ENCODE measurements at places on chromosomes 5 and 9.

DNA sequence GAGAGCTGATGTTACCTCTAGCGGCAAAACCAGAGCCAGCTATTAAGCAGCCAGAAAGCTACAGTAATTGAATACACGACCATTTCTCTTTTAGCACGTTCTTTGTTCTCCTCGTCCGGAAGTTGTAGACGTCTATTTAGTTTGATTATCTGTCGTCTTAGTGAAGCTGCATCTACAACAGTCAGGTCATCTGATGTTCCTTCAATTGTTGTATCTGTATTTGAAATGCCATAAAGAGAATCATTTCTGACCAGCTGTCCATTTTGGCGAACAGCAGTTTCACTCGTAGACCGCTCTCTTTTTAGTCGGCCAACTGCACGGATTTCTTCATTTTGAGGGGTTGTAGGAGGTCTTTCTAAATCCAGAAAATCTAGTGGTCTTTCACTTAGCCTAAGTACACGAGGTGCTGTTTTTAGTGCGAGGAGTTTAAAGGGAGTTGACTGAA lies 12.6 kb downstream of the PDE6A start:
- no peak for DNase-seq

DNA sequence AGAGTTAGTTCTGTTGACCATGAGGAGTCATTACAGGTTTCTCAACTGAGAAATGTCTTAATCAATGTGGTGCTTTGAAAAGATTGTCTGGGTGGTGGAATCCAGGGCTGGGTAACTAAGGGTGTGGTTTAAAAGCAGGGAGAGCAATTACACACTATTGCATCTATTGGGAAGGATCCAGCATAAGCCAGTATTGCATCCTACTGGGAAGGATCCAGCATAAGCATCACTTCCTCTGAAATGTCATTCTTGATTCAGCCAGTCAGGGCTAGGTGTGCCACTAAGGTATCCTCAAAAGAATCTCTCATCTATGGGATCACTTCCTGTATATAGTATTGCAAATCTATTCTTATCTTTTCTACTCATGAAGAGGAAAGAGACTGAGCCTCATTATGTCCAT lies 38.6 kb downstream of the ELOVL7 start:
- DNase-seq: peak; percentile 34

DNA sequence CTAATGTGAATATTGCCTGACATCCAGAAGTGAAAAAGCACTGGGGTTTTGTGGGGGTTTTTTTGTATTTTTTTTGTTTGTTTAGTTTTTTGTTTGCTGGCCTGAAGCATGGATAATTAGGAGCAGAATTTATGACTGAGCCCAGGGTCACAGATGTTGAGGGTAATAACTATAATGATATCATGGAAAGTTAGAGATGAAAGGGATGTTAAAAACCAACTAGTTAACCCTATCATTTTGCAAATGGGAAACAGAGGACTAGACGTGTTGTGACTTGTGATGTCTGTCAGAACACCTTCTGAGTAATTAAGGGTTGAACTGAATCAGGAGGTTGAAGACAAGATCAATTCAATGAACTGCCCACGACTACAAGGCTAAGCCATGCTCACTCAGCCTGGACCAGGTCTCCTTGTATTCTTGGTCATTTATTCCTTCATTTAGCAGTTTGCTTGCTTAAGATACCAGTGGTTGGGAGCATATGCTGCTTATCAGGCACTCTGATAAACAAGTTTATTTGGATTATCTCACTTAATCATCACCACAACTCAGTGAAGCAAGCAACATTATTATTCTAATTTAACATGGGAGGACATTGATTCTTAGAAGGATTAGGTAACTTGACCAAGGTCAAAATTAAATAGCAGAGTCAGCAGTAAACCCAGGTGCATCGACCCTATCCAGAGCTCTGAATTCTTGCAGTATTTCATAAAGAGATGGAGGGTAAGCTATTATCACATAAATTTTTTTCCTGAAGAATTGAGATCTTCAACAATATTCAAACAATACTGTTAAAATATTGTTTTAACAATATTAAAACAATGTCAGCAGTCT lies 75.7 kb upstream of the PIK3R1 start:
- peak; percentile 3 for DNase-seq

DNA sequence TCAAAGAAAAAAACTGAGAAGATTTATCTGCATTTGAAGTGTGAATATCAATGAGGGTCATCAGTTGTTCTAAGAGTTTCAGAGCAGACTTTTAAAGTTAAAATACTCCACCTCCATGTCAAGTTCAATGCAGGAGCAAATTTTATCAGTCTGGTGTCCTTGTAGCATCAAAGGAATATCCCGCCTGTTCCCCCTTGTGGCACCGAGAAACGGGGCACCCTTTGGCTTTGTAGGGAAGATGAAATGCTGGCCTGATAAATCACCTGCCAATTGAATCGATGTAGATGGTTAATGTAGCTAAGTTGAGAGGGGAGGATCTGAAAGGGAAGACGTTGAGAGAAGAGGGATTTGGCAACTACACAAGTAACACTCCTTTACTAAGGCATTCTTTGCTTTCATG lies 714.5 kb downstream of the EFNA5 start:
- DNase-seq: no peak

DNA sequence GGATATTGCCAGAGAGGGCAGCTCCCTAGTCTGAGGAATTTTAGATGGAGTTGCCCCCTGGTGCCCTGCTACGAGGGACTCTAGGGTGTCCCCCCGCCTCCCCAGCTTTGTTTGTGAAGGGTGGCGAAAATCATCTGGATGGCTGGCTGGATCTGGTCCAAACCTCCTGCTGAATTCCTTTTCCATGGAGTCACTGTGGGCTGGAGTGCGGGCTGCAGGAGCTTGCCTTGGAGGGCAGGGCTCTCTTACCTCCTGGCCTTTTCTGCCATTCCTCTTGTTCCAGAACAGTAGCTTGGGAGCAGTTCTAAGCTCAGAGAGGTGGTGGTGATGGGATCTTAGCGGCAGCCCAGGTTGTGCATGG lies 2.1 kb downstream of the SYNPO start:
- peak; percentile 97 for DNase-seq

- DNase-seq: peak; percentile 56
These were observed 63.0 kb upstream of the BASP1 start for GRCh38 chr5:17154211-17154996.

DNA sequence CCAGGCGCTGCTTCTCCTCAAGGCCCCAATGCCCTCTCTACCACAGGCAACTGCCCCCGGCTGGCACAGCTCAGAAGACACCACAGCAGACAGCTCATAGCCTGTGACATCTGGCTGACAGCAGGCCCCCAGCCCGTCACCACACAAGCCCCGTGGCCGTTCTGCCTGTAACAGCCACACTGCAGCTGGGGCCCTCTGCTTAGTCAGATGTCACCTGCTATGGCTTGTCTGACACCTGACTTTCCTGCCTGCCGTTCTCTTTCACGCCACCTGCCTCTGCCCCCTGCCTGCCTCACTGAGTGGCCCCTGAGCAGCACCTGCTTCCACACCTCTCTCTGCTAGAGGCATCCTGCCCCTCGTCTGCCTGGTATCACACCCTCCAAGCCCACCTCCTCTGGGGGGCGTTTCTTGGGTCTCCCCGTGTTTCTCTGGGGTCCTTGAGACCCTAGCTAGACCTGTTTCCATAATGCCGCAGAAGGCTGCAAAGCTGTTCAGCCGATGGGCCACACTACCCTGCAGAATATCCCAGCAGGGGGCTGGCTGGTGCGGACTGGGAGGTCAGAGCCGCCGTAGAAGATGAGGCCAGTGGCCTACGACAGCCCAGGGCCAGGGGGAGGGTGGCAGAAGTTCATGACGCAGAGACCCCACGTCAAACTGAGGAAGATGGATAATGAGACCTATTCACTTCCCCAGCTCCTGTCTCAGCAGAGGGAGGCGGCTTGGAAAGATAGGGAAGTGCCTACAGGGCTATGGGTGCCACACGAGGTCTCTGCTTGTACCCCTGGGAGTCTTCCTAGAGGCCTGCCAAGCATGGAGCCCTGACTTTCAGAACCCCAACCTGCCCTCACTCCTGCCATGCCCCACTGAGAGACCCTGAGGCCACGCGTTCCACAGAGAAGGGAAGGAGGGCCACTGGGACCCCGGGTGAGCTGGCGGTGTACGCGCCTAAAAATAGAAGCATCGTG lies 95.1 kb downstream of the ZNF354C start:
- no peak for DNase-seq

DNA sequence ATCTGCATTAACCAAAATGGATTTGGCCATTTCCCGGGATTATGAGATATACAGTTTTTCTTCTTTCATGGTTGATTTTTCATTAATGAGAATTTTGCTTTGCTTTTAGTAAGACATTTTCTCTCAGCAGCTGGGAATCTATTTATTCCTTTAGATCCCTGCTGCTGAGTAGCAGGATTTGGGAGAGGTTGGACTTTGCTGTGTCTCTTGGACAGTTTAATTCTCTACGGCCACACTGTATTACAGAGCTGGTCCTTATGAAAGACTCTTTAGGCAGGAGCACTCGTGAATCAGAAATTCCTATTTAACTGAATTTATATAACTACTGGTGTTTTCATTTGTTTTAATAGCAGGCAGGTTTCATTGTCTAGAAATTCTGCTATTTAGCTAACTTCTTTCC lies 1.6 kb downstream of the UNC13B start:
- no peak for DNase-seq

DNA sequence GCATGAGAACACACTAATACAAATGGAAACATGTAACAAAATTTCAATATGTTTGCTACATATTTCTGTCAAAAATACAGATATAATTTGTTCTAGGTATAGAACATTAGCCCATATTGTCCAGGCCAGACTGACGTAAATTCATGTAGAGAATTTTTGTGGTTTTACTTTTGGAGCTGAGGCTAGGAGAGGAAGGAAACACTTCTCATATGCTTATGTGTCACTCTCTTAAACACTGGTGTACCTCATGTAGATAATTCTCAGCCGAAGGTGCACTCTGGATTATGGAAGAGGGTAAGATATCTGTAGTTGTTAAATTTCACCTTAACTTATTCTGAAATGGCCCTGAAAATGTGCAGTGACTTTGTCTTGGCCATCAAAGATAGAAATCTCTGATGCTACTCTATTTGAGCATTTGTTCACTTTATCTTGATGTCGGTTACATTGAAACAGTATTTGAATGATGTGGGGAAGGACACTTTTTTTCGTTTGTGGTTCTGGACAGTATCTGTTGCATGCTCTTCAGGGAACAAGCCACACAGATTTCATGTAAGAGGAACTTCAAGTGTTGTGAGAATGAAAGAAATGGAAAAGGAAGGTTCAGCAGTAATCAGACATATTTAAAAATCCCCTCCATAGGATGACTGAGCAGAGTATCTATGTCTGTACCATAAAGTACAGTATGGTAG lies 202.7 kb downstream of the SPATA31D1 start:
- no peak for DNase-seq

Data from MCF 10A (cell line).